ENCODE measurements at places on chromosomes 5 and 9.

- no peak for DNase-seq
These were observed 236.2 kb downstream of the PRELID2 start for GRCh38 chr5:145598983-145599382.

DNA sequence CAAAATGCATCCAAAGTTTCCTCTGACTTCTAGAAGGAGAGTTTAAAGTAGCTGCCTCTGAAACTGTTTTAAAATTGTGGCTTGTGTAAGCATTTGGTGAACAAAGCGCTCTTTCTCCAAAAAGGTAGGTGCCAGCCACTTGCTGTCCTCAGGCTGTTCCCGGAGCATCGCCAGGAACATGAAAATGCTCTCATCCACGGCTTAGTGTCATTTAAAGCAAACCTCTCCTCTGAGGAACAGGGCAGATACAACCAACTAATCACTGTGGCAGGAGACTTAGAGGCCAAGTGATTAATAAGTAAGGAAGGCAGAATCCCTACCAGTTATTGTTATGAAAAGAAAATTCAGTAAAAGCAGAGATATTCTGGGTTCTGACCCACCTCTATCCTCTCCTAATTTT lies 165.6 kb downstream of the DCP2 start:
- DNase-seq, result no peak

GRCh38 chr9:37921546-37922300 lies 17.8 kb upstream of the SLC25A51 start:
- no peak for DNase-seq

DNA sequence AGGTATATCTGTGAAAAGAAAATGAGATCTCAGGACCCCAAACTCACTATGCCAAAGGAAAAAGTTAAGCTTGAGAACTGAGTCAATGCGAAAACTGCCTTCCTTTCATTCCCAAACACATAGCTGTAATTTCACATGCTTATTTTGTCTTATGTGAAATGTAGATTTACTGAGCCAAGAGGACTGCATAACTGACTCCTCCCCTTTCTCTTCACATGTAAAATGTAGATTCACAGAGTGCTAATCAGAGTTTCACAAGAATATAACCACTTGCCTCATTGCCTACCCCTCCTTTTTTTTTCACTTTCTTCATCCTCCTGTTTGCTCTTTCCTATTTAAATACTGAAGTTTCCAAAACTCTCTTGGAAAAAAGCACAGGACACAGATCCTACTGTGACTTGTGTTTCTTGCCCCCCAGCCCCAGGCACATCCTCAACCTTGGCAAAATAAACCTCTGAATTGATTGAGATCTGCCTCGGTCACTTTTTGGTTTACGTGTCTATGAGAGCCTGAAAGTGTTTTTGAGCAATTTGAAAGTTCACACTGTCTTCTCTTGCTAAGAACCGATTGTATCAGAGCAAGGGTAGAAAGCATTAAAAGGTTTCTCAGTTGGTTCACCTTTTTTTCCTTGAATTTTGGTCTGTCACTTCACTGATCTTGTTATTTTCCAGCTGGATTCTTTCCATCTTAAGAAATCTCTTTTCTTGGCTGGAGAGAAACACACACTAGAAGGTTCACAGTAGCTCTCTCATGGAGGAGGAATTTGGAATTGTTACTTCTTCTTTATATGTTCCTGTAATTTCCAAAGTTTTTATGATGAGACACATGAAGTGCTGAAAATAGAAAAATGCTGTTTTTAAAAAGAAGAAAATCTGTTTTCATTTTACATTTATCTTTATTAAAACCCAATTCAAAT lies 44.8 kb upstream of the SNAPC3 start:
- DNase-seq, result no peak

DNA sequence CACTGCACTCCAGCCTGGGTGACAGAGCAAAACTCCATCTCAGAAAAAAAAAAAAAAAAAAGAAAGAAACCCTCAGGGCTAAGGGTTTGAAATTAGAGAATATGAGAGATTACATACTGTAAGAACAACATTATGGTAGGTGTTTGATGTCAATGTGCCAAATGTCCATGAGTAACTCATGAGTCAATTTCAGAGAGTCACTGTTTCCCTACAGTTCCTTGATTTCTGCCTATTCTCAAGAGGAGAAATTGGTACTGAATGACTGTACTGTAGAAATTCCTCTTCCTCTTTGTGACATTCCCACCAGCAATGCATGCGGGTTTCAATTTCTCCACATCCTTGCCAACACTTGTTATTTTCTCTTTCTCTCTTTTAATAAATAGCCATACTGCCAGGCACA lies 35.2 kb downstream of the MARVELD2 start:
- no peak for DNase-seq

DNA sequence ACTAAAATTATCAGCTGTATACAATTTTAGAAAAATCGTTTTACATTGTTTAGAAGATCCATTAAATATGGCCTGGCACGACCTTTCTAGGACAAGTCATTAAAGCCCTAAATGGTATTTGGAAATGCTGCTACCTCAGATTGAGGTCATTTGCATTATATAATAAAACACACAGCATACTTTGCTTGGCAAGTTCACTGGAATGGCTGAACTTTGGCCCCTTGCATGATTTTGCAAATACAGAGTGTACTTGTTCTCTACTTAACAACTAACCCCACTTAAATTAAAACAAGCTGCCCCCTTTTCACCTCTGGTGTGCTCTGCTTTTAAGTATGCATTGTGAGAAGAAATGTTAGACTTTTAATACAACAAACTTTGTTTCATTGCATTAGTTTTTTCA lies 860.1 kb downstream of the PTPRD start:
- peak; percentile 64 for DNase-seq

- no peak for DNase-seq
These were observed 417.9 kb downstream of the NR2F1-AS1 start for GRCh38 chr5:93163010-93163663.

- no peak for DNase-seq
These were observed 57.5 kb upstream of the NCS1 start for GRCh38 chr9:130114741-130115140.

DNA sequence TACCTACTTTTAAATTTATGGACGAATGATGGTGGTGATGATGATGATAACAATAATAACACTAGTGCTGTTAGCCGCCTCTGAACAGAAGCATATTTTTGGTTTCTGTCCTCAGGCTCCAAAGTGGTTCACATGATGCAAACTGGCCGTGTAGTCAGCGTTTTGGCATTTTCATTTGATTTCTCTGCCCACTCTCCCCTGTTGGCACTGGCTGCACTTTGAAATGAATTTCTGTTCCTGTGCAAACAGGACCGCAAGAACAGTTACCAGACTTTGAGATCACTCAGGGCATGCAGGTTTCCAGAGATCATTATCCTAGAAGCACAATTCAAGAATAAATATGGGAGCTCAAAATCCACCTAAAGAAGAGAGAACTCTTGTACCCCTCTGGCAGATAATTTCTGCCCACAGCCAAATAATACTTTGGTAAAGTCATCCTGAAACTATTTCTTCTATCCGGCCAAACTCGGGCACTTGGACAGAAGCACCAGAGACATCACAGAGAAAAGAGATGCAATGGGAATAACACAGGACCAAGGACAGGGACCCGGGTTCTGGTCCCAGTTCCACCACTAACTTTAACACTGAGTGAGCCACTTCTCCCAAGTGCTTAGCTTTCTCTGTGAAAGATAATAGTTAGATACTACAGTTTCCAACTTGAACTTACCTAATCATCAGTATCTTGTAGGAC lies 201.7 kb upstream of the PTGER4 start:
- DNase-seq, result no peak

GRCh38 chr5:37789991-37790390 lies 49.9 kb downstream of the GDNF start:
- DNase-seq, result no peak

GRCh38 chr5:147567917-147568598 lies 58.2 kb upstream of the DPYSL3 start:
- peak; percentile 8 for DNase-seq

GRCh38 chr5:30401479-30402058 lies 791.9 kb upstream of the CDH6 start:
- DNase-seq, result no peak

- no peak for DNase-seq
These were observed 183.7 kb downstream of the ISL1 start for GRCh38 chr5:51566953-51567352.

- no peak for DNase-seq
These were observed 41.0 kb downstream of the AOPEP start for GRCh38 chr9:94767331-94768072.
